Skeletal muscle cell (primary cell): ENCODE measurements at places on chromosomes 7 and 10.

DNA sequence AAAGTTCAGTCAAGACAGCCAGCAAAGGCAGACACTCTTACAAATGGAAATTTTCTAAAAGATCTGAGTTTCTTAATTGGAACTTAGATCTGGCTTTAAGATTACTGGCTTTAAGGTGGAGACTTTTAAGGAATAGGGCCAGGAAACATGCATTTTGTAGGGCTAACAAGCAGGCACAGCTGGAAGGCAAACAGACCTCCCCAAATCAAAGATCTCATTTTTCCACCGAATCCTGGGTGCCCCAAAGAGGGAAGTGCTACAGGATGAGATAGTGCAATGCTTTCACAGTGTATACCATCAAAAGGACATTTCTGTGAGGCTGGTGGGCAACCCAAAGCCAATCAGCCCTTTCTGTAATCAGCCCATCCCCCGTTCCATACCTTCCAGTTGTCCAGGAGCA lies 27.4 kb downstream of the MRPL32 start:
- no peak for DNase-seq

GRCh38 chr10:44985175-44985681 lies 6.6 kb upstream of the DEPP1 start:
- no peak for DNase-seq

DNA sequence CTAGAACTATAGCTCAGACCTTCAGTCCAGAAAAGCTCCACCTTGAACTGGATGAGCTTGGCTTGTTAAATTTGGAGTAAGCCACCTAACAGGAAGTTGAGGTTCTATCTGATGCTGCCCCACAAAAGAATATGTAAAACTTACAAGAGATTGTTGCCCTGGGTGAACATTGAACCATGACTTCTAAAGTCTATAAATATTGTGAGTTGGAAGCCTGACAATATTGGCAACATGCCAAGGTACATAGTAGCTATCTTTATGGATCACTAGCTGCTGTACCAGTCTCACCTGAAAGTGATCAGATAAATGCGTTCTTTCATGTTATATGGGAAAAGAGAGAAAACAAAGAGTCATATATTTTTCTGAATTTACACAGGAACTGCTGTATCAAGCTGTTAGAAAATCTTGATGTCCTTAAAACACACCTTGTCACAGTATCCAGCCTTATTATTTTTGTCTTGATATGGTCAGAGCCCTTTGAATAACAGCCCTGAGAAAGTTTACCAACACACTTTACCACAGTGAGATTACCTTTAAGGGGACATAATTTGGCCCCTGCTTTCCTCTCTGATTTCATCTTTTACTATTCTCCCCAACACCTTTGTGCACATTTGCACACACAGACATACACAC lies 92.0 kb downstream of the LSMEM1 start:
- DNase-seq, result no peak

GRCh38 chr7:28701731-28702130 lies 256.4 kb downstream of the TRIL start:
- no peak for DNase-seq

- DNase-seq, result no peak
Measured at GRCh38 chr10:80964955-80965614, 427.4 kb downstream of the SH2D4B start.
